ENCODE measurements at places on chromosomes 12 and 14.

GRCh38 chr14:49849213-49849847, 3.3 kb downstream of the NEMF start:
- no peak for DNase-seq

- no peak for DNase-seq
These were observed 264.4 kb downstream of the DPF3 start for GRCh38 chr14:72629534-72629933.

DNA sequence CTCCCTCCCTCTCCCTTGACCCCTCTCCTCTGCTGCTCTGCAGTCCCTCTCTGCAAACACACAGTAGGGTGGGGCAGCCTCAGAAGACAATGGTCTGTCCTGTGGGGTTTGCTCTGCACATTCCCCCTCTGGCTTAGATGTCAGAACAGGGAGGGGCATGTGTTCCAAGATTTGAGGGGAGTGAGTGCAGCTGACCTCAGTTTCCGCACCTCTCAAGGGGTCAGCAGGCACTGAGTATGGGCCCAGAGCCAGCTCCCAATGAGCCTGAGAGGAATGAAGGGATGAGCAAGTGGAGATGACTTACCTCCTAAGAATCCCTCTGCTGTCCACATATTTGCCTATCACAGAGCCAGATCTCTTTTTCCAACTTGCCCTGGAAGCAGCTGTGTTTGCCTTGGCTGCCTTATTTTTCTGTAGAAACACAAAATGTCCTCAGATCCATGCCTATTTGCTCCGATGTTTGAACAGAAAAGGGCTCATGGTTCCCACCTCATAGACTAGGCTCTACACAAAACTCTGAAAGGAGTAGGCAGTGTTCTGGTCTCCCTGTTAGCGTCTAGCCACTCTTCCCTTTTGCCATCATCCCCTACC, 111.4 kb downstream of the CRACR2A start:
- DNase-seq, result no peak

DNA sequence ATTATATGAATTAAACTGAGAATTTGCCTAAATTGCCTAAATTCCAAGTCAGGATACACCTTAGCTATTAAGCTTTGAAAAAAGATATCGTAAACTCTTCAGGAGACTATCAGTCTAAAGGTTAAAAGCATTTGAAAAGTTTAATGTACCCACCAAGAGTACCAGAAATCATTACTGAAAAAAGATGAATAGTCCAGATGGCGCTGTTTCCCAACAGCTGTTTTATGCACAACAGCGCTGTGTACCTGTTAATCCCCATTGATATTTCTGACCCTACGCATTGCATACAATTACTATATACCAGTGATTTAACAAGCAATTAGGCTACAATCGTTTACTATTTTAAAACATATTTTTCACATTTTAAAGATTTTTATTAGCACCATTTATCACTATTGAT, 185.0 kb downstream of the PLCZ1 start:
- DNase-seq, result no peak

GRCh38 chr12:55844961-55845360, 2.2 kb upstream of the MMP19 start:
- DNase-seq, result no peak

DNA sequence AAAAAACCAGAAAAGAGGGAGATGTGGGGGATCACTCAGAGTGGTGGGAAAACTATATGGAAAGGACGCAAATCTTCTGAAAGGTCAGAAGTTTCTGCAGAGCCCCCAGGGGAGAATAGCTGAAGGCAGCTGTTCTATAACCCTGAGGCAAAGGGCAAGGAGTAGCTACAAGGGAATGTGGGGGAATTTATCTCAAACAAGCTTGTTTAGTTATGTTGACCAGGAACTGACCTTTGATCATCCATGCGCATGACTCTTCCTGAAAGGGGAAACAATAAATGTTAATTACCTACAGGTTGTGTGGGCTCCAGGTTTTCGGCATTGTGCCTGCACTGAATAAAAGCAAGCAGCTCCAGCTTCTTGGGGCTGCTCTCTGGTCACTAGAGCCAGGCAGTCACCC, 968.5 kb downstream of the AACS start:
- DNase-seq, result no peak

DNA sequence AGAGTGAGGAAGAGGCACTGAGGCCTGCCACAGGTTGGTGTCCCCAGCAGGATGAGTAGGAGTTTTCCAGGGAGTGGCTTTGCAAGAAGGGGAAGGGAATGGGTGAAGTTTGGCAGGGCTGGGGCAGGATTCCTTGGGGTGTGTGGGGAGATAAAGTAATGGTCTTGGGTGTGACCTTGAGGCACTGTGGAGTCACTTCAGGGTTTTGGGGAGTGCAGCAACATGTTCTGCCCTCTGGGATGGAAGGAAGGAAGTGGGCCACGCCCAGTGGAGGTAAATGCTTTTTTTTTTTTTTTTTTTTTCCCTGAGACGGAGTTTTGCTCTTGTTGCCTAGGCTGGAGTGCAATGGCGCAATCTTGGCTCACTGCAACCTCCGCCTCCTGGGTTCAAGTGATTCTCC, 108.9 kb downstream of the ADCK1 start:
- DNase-seq, result no peak

- DNase-seq, result no peak
These were observed 5.9 kb downstream of the KLHL33 start for GRCh38 chr14:20429801-20430669.

GRCh38 chr12:4380332-4380731, 820 bp upstream of the FGF23 start:
- no peak for DNase-seq

DNA sequence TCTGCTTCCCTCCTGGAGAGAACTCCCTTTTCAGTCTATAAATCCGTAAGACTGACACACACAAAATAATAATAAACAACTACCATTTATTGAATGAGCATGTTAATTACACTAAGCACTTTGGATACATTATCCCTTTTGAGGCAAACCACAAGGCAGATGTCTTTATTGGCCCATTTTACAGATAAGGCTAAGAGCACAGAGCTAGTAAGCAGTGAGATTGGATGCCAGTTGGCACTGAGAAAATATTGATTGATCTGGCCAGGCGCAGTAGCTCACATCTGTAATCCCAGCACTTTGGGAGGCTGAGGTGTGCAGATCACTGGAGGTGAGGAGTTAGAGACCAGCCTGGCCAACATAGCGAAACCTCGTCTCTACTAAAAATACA, 21.9 kb upstream of the RBM19 start:
- no peak for DNase-seq
